ENCODE measurements at places on chromosomes 16 and 17.
A peak's percentile ranks its signal among the peaks of the same experiment; 100 is the strongest.

DNA sequence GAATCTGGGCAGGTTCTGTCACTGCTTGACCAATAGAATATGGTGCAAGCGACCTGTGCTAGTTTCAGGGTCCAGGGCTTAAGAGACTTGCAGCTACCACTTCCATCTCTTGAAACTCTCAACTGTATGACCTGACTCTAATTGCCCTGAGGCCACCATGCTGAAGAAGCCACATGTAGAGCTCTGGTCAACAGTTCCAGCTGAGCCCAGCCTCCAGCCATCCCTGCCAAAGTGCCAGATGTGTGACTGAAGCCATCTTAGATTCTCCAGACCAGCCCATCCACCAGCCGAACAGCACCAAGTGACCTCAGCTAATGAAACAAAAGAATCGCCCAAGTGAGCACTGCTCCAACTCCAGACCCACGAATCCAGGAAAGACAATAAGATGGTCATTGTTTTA lies 3.4 kb upstream of the MT2A start:
- no peak for DNase-seq

DNA sequence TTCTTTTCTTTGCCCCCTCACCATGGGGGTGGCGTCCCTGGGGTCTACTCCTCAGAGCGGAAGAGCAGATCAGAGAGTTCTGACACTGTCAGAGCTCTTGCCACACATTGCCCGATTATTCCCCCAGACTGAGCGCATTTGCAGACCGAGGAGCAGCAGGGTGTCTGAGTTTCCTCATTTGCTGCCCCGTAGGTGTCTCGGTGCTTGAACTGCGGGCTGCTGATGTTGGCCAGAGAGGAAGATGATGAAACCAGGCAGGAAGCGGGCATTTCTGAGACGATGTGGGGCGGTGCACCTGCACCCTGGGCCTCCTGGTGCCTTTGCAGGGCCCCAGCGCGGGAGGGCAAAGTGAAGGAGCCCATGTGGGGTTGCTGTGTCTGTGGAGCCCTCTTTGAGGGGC lies 55.2 kb downstream of the ARSG start:
- peak; percentile 77 for DNase-seq

DNA sequence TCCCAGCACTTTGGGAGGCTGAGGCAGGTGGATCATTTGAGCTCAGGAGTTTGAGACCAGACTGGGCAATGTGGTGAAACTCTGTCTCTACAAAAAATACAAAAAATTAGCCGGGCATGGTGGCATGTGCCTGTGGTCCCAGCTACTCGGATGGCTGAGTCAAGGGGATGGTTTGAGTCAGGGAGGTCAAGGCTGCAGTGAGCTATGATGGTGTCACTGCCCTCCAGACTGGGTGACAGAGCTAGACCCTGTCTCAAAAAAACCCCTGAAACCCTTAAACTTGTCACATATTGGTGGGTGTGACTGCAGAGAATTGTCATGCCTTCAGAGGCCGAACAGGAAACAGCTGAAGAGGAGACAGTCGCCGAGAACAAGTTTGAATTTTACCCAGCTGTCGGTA lies 13.4 kb downstream of the RPTOR start:
- no peak for DNase-seq

GRCh38 chr16:57622361-57623250 lies 5.8 kb upstream of the ADGRG1 start:
- DNase-seq = no peak

DNA sequence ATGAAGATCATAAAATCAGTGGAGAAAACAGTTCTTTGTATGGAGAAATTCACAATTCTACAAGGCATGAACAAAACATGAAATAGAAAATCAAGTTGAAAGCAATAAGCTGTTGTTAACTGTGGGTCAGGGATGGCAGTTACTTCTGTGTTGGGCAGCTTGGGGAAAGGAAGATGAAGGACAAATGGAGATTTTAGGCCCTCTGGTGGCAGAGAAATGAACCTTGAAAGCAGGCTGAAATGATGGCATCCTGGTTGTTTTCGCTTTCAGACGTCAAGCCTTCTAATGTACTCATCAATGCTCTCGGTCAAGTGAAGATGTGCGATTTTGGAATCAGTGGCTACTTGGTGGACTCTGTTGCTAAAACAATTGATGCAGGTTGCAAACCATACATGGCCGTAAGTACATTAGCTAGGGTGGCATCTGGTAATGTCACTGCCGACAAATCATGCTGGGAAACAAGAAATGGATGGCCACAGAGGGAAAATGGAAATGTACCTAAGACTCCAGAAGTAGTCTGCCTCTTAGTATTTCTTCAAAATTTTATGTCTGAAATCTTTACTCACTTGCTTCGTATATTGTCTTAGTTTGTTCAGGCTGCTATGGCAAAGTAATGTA lies 108.9 kb downstream of the MAP2K6 start:
- DNase-seq = no peak

GRCh38 chr16:7861891-7862582 lies 529.4 kb downstream of the RBFOX1 start:
- no peak for DNase-seq

DNA sequence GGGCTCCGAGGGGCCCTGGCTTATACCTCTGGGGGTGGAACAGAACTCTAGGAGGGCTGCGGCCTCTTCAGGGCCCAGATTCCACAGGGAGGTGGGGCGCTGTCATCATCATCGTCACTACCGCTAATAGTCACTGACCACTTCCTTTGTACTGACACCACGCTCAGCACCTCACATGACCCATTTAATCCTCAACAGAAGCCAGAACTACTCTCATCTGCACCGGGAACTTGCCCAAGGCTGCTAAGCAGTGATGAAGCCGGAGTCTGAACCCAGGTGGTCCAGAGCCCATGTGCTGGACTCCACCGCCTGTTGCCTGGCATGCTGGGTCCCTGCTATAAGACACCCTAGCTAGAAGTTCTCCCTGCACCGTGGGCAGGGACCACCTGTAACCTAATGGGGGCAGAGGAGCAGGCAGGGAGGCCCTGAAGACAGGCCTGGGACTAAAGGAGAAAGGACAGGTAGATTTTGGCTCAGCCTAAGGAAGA lies 12.0 kb downstream of the UNC13D start:
- DNase-seq = peak; percentile 22

DNA sequence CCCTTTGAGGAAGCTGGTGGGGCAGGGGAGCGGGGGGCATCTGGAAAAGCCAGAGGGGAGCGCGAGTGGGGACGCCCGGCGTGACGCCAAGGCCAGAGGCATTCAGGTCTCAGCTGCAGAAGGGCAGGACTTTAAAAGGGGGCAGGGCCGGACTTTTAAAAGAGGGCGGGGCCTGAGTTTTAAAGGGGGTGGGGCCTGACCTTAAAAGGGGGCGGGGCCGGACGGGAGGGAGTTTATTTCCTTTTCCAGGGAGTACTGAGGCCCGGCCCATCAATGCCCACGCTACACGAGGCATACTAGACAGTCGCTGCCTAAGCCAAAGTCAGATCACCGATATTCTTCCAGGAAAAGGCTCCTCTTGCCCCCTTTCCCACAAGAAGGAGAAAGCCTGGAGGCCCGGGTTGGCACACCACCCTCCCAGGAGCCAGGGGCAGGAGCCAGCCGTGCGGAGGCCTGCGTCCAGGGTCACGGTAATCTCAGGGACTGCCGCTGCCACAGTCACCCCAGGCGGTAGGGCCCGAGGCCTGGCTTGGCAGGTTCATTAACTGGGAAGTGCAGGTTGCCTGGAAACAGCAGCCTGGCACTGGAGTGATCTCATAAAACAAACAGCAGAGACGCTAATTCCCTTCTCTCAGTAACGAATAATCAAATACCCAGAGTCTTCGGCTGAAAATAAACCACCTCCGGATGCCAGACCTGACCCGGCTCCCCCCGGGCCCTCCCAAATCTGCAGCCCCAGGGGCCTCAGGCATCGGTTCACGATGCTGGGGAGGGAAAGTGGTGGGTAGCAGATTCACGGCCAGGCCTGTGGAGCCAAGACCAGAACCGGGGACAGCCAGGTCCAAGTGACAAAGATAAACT lies 90.7 kb downstream of the TIMM22 start:
- DNase-seq = no peak

DNA sequence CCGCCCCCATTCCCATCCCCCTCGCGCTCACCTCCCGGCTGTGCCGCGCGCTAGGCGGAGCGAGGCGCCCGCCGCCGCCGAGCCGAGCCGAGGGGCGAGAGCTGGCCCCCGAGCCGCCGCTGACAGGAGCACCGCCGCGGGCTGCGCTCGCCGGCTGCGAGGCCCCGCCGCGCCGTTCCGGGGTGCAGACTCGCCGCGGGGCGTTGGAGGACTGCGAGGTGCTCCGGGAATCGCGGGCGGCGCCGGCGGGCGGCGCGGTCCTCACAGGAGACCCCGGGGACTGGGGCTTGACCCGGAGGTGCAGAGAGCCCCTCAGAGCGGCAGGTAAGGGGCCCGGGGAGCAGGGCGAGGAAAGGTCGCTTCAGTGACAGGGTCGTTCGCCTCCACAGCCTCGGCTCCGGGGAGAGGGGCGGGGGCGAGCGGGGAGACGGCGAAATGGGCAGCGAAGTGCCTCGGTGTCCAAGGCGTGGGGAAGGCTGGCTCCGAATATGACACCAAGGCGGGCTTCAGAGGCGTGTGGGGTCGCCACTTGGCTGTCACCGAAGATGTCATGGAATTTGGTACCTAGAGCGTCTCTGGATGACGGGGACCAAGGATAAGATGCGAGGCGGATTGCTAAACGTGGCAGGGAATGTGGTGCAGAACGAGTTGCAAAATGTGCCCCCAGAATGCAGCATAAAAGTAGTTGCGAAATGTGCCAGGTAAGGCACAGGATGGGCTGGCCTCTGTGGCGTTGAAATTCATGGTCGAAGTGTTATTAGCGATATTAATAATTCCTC lies 580 bp downstream of the TANC2 start:
- DNase-seq = no peak

DNA sequence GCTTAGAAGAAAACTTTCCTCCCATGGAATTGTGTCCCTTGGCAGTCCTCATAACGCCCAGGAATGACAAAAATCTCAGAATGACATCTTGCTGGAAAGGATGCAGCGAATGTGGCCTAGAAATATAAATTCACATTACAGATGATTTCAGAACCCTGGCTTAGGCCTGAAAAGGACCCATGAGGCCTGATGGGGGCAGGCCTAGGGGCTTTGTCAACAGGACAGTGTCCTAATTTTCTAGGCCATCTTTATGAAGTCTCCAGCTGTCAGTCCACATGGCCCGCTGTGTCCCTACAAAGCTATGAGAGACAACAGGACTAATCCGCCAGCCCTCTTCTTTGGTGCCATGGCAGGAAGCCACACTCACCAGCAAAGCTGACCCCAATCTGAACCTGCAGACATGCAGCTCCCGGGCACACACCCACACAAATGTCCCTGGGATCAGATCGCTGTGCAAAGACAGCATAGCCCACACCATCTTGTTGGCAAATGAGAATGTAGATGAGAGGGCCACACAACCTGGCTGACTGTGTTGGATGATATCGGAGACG lies 40.4 kb upstream of the DNAH17 start:
- DNase-seq = no peak

DNA sequence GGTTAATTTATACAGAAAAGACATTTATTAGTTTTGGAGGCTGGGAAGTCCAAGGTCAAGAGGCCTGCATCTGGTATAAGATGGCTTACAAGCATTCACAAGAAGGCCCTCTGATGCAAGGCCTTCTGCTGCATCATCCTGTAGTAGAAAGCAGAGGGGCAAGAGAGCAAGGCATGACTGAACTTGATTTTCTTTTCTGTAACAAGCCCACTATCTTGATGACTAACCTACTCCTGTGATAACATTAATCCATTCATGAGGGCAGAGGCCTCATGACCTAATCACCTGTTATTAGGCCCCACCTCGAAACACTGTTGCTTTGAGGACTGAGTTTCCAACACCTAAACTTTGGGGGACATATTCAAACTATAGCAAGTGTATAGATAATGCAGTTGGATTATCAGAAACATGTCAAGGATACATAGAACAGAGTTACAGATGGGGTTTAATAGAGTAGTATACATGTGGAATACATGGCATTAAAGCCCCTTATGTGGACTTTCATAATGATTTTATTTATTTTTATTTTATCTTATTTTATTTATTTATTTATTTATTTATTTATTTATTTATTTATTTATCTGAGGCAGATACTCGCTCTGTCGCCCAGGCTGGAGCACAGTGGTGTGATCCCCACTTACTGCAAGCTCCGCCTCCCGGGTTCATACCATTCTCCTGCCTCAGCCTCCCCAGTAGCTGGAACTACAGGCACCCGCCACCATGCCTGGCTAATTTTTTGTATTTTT lies 88.2 kb downstream of the CHD9 start:
- DNase-seq = no peak

GRCh38 chr17:76537288-76537577 lies 276 bp downstream of the CYGB start:
- no peak for DNase-seq

DNA sequence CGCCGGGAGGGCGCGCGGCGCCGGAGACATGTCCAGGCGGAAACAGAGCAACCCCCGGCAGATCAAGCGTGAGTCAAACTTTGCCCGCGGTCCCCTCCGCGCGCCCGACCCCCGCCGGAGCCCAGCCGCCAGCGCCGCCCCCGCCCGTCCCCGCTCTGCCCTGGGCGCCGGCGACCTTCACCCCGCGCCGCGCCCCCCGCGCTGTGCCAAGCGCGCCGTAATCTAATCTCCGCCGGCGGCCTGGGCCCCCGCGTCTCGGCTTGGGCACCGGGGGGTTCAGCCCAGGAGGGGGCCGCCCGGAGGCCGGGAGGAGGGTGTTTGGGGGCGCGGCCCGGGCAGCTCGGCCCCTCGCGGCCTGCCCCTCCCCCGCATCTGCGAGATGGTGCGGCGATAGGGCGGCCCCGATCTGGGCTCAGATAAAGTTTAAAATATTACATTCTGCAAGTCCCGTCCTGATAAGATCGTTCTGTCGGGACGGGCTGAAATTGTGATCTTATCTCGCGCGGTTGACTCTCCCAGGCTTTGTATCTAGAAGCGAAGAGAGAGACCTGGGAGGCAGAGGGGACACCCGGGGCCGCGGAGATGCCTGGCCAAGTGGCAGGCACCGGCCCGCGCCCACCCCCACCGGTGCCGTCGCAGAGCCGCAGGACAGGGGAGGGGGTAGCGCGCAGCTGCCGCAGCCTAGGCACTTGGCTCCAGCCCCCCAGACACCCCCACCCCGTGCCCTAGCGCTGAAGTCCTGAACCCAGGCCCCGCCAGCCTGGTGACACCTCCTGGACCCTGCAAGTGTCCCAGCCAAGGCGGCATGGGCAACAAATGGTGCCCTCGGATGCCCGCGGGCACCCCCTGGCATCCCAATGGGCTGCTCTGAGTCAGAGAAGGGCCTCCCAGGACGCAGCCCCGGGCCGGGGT lies 787 bp downstream of the ZFPM1 start:
- peak; percentile 44 for DNase-seq

- DNase-seq = no peak
Observed at GRCh38 chr17:8844229-8845218, 22.9 kb downstream of the PIK3R6 start.

- DNase-seq = no peak
Observed at GRCh38 chr16:29845656-29846055, 17.4 kb downstream of the CDIPT start.

GRCh38 chr17:81306898-81307510 lies 11.9 kb upstream of the SLC38A10 start:
- no peak for DNase-seq

- DNase-seq = no peak
Observed at GRCh38 chr17:37045351-37045922, 96.7 kb downstream of the AATF start.
